Vagina (tissue), 2 donors: ENCODE measurements at places on chromosomes 5 and 9.

DNA sequence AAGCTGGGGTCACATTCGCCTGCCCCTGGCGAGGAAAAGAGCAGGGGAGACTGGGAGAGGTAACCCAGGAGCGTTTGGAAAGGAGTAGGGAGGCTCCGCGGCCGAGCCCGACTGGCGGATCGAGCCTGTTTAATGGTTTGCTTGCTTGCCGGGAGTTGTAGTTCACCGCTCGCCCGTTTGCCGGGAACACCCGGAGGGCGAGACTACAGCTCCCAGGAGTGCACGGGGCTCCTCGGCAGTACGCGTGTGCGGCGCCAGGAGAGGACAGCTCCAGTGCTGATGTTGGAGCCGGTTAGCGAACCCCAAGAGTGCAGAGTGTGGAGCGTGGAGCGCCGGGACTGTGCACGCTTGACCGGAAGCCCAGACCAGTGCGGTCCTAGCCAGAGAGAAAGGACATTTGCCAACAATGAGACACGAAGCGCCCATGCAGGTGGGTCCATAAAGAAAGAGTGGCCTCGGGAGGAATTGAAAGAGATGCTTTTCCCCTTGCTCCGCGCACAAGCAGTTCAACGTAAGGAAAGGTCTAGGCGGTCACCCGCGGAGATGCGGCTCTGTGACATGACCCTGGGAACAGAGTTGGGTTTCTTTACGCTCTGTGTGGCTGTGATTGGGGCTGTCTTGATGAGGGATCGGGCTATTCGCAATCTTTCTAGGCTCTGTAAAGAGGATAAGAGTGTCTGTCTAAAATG lies at the start of gene RAB3C:
Gene RAB3C, plus strand, starts transcription at position 273 of the 689 bp plus-strand sequence. Its CDS starts 134 bp downstream, at position 407.
- DNase-seq, result no peak

GRCh38 chr5:91670563-91670962 lies 287.4 kb upstream of the ARRDC3 start:
- no peak for DNase-seq

GRCh38 chr5:59133764-59134261 lies 550.9 kb downstream of the RAB3C start:
- no peak for DNase-seq

- DNase-seq, result no peak
These were observed 279.2 kb upstream of the TYRP1 start for GRCh38 chr9:12413986-12414385.

- no peak for DNase-seq
These were observed 25.5 kb downstream of the CNTLN start for GRCh38 chr9:17160327-17160726.

DNA sequence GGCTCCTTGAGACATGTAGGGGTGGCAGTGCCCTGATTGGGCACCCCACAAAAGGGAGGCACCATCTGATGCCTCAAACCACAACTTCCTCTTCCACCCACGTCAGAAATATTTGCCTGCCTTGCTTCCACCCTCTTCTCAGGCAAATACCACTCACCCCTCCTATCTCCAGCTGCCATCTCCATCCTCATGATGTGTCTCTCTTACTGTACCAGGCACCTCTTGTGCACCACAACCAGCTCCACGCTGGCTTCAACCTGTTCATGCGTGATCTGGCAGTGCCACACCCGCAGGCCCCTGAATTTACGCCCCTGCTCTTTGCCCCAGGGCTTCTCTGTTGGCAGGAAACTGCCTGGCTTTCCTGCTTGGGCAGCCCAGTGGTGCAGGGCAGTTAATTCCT lies 87.8 kb upstream of the HSPA9 start:
- no peak for DNase-seq
